ENCODE measurements at places on chromosomes 2 and 18.

GRCh38 chr2:133553251-133553650, 15.0 kb downstream of the NCKAP5 start:
- peak; percentile 53 for DNase-seq

GRCh38 chr2:176826356-176826755, 386.2 kb upstream of the HNRNPA3 start:
- DNase-seq = no peak

GRCh38 chr2:176934131-176934530, 278.5 kb upstream of the HNRNPA3 start:
- no peak for DNase-seq

DNA sequence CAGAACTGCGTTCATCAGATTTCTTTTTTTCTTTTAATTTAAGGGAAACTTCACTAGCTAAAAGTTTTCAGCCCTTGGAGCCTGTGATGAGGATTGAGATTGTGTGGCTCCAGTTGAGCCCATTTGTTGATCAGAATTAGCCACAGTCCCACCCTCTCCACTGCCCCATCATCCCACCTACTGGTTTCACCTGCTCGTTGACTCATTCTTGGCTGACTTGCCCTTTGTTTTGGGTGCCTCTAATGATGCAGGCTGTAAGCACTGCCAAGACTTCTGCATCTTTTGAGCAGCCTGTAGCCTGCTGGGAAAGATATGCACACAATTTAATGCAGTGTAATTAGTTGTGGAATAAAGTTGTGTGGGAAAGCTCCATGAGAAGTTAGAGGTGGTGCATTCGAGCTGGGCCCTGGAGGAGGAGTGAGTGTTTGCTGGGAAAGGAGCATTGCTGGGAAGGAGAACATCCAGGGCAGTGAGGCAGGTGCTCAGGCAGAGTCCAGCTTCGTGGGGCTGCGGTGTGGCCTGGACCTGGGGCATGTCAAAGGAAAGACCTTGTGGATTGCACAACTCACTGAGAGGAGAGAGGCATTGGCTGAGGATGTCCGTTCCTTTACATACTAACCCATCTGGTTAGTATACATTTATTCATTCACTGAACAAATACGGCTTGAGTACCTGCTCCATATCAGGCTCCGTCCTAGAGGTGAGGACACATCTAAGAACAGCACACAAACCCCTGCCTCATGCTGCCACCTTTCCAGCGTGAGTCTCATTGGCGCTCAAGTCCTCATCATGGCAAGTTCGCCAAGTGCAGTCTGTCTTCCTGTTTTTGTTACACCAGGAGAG, 18.2 kb downstream of the ASPRV1 start:
- DNase-seq = no peak

DNA sequence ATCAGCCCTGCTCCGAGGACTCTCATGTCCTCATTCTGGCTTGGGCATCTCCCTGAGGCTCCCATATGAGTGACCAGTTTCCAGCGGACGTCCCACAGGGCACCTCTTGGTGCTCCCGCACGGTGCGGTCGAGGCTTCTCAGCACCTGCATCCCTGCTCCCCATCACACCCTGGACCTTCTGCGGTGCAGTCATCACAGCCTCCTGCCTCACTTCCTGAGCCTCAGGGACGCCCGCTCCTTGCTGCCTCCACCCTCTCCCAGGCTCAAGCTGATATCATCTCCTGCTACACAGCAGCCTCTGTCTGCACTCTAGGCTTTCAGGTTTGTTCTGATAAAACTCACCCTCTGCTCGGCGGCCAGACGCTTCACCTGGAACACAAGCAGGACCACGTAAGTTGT, 185.0 kb downstream of the TMEM18 start:
- DNase-seq = no peak

- no peak for DNase-seq
Observed at GRCh38 chr18:55264108-55264507, 304.8 kb upstream of the CCDC68 start.

GRCh38 chr2:28620291-28620793, 124.5 kb downstream of the PLB1 start:
- DNase-seq = no peak

DNA sequence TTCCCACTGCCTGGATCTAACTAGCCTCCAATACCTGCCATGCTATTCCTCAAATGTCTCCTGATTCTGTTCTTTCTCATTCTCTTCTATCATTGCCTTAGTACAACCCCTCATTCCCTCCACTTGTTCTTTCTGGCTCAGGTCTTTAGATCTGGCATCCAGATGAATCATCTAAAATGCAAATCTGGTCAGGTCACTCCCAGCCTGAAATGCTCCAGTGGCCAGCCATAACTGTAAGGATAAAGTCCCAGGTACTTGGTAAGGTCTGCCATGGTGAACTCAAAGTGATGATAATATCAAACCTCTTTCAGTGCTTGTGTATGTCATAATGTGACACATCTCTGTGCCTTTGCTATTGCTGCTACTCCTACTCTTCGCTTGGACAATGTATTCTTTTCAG, 2.9 kb upstream of the SNRNP27 start:
- no peak for DNase-seq

DNA sequence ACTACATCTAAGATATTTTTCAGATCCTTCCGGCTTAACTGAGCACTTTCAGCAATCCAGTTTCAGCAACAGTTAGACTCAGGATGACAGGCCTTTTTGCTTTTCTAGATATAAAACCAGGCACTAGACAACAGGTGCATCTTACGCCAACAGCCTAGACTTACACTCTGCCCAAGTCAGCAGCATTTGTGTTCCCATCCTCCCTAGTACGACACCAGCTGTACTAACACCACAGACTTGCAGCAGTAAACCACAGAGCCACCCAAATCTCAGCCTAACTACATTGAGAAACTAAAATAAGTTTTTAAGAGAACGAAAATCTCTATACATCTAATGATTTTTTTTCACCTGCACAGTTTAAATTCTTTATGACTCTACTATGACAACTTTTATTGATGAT, 89.9 kb upstream of the DNMT3A start:
- DNase-seq = no peak
